M059J (cell line): ENCODE measurements at places on chromosomes 11 and 22. TPM values are rescaled to one million over a fixed set of nuclear protein-coding genes. Genes with fewer than 3 reads are reported as not detected.
A peak's percentile ranks its signal among the peaks of the same experiment; 100 is the strongest.

DNA sequence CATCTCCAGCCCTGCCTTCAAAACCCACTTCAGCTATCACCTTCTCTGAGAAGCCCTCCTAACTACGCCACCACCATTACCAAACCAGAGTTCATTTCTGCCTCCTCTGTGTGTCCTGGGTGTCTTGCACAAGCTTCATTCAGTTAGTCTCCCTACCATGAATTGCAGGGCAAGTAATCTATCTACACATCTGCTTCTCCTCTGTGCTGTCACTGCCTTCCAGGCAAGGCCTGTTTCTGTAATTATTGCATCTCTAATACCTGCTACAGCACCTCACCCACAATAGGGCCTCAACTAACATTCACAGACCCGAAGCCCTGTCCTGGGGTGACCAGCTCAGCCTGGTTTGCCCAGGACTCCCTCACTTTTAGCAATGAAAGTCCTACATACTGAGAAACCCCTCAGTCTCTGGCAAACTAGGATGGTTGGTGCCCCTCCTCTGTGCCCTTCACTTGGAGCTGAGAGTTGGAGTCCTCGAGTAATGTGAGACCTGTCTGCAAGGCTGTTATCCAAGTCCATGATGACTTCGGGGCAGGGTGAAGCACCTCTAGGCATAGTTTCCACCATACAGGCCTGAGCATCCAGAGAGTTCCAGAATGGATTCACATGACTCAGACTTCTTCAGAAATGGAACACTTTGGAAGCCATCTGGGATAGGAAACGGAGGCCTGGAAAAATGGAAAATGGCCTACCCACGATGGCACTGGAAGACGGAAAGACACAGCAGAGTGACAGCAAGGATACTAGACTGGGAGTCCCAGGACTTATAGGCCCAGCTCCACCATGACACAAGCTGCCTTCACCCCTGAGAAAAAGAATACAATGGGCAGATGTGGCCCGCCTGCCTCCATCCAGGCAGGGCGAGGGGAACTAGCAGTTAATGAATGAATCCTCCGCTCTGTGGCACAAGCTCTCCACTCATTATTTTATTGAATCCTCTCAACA lies 269.3 kb downstream of the BUD13 start:
- DNase-seq: no peak

DNA sequence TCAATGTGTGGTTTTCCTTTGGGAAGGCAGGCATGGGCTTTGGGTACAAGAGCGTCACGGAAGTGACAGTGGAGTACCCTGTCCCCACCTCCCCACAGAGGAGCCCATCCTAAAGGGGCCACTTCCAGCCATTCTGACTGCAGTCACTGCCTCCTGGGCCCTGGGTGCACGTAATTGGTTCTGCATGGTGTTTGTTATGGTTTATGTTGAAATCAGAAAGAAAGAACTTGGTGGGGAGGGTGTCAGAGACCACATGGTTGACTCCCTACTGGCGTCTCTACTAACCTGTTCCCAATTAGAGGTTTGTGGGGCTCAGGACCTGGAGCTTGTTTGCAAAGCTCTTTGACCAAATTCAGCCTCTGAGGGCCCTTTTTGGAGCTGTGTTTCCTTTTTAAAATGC lies 40.8 kb downstream of the RIBC2 start:
- no peak for DNase-seq

- DNase-seq: peak; percentile 41
Observed at GRCh38 chr11:14644226-14645014, 816 bp downstream of the PDE3B start.

- DNase-seq: no peak
Observed at GRCh38 chr11:32438346-32438865, 3.1 kb upstream of the WT1 start.

DNA sequence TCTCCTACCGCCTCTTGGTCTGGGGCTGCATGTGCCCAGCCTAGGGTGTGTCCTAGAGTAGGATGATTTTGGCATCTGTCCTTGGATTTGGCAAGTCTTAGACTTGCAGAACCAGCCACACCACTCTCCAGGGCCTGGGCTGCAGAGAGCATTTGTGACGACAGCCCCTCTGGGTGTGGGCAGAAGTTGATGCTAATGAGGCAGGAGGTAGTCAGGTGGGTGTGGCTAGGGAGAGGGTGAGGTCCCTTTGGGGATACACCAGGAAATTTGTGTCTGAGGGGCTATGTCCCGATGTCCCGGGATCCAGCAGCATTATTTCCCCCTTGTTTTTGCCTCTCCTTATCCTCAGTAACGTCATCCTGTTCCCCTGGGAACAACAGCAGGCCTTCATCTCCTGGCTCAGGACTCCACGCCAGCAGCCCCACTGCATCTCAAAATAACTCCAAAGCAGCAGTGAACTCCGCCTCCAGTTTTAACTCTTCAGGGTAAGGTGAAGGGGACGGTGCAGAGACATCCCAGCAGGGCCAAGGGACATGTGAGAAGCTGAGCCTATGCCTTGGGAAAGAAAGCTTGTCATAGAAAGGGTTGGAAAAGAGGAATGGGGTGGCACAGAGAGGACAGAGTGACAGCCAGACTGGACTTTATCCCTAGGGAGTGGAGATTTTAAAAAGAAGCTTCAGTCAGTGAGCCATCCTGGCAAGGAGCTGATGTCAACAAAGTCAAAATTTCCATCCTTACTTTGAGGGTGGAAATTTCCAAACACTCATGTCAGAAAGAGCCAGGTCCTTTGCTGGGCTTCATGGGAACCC lies 8.0 kb upstream of the TLCD5 start:
- no peak for DNase-seq

DNA sequence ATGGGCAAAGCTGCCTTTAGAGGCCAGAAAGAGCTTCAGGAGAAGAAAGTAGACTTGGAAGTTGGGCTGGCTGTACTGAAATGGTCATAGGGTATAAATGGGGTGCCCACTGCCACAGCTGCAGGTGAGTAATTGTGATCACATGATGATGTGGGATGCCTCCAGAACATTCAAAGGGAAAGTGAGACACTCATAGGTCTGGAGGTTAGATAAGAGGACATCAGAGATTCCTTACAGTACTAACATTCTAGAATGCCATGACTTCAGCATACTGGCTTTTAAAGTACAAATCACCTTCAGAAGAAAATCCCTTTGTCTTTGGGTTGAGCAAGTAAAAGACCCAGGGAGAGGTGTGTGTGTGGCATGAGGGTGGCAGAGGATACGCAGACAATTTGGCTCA lies 419.2 kb downstream of the TENM4 start:
- DNase-seq: peak; percentile 10

- no peak for DNase-seq
Observed at GRCh38 chr22:45686004-45686403, 14.4 kb downstream of the ATXN10 start.

- peak; percentile 66 for DNase-seq
Observed at GRCh38 chr22:42842658-42843370, 14.3 kb downstream of the ARFGAP3 start.

DNA sequence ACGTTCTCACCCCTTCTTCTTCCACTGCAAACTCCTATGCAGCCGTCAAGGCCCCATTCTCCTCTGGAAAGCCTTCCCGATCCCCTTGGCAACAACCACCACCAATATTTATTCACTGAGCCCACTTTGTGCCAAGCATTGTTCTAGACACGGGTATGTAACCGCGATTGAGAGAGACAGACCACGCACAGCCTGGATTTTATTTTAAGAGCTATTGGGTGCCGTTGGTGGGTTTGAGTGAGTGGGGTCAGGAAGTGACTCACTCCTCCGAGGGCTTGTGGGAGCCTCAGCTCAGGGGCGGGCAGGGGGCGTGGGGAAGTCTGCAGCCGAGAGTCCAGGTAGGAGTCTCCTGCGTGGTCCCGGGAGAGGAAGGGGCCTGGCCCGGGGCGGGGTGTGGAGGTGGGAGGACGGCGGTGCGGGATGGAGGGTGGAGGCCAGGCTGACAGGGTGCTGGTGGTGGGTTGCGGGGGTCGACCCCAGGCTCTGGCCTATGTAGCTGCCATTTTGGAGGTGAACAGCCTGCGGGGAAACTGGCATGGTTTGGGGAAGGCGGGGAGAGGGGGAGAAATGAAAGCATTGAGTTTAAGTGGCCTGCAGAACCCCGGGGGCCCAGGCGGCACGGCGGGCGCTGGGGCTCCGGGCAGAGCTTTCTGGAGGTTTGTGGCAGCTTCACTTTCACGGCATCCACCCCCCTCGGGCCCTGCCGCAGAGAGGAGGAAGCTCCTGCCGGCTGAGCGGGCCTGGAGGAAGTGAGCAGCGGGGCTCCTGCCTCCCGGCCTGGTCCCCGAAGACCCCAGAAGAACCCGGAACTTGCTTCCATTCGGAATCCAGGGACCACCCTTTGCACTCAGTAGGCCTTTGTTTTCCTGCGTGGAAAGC lies 547 bp downstream of the PARVG start:
- DNase-seq: peak; percentile 15

GRCh38 chr22:23093051-23093788 lies 22.9 kb downstream of the GNAZ start:
- no peak for DNase-seq

DNA sequence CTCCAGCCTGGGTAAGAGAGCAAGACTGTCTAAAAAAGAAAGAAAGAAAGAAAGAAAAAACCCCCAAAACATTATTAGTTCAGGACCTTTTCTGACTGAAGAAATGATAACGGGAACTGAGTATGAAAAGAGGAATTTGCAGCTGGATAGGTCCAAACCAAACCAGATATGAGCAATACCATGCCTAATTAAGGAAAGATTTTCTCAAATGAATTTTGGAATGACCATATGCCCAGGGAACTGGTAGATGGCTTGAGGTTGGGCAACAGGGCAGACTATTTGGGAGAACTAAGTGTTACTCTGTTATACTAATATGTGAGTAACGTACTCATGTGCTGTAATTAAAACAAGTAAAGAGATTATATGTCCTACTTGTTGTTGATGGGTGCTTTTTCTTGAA lies 186.1 kb downstream of the TMEM135 start:
- DNase-seq: peak; percentile 12

DNA sequence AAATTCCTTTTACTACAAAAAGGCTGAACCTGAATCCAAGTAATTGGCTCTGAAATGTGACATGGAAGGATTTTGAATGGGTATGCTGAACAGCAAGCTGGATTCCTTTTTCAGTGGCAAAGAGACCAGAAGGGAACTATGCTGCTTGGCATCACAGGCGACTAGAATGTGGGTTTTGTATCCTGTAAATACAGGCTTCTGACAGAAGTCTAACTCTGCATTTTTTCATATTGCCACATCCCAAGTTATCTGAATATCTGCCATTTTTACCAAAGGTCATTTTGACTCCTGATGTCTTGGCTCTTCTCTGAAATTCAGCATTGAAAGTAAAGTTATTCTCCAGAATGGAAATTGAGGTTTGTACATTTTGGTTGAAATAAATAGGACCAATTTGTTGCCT lies 145.7 kb downstream of the ARHGAP42 start:
- DNase-seq: no peak

DNA sequence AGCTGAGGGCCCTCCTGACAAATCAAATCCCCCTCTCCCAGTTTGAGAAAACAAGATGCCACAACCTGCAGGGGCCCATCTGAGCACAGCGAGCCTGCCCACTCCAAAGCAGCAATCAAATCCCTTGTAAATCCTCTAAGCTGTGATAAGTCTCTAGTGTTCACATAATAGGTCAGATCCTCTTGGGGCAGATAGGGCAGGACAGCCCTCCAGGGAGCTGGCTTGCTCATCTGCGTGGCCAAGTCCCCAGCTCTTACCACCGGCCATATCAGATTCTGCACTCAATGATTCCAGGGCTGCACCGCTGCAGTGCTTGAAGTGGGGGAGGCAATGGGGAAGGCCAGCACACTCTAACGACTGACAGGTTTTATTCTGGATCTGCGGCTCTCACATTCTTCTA lies 29.6 kb upstream of the FLI1 start:
- no peak for DNase-seq

GRCh38 chr11:72541257-72541974 lies 107.1 kb upstream of the CLPB start:
- no peak for DNase-seq

DNA sequence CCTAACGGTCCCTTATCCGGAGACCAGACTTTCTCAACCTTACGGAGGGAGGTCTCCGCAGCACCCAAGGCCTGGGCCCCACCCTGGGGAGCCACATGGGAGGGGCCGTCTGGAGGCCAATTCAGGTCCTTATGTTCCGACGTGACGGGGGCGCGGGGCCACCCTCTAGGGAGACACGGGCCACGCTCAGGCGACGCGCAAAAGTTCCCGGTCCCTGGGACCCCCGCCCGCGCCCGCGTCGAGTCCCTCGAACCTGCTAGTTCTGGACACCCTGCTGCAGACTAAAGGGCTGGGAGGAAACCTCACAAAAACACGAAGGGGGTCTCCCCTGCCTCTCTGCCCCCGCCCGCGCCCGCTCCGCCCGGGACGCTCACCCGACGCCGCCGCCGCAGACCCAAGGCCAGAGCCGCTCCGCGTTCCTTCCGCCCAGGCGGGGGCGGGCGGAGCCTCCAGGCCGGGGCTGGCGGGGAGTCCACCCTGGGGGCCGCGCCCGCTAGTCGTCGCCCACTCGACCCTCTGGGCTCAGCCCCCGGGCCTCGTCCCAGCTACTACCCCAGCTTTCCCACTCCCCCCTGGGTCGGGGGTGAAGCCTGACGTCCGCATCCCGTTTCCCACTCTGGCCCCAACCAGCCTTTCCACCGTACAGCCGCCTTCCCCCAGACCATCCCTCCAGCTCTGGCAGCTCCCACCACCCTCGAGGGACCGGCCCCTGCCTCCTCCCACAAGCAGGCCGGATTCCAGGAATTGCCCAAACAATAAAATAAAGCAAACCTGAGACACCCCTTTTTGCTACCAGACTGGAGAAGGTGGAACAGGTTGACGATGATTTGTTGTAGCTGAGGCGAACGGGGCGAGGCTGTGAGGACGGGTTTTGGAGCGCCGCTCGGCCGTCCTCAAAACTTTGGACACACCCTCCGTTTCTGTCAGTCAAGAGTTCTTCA lies 2.7 kb downstream of the RNH1 start:
- no peak for DNase-seq

GRCh38 chr11:8011371-8011770 lies 24.2 kb downstream of the EIF3F start:
- no peak for DNase-seq

DNA sequence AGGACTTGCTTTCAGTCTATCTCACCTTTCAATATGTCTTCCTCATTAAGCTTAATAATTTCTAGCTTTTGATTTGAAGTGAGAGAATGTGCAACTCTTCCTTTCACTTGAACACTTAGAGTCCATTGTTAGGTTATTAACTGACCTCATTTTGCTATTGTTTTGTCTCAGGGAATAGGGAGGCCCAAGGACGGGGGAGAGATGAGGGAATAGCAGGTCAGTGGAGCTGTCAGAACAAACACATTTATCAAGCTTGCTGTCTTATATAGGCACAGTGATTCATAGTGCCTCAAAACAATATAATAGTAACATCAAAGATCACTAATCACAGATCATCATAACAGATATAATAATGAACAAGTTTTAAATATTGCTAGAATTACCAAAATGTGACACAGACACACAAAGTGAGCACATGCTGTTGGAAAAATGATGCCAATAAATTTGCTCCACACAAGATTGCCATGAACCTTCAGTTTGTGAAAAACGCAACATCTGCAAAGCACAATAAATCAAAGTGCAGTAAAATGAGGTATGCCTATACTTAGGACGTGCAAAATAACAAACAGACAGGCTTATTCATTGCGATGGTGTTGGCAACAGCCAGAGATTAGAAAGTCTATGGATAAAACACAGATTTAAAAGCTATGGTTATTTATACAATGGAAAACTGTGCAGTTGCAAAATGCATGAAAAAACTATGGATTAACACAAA lies 106.3 kb upstream of the TEAD1 start:
- no peak for DNase-seq

GRCh38 chr11:125512106-125512505 lies 16.0 kb upstream of the FEZ1 start:
- no peak for DNase-seq

Gene SULT4A1
- not detected in 2 replicates for total RNA-seq

Gene APOA4
- not detected in 2 replicates for total RNA-seq

Gene GLYAT
- not detected in 2 replicates for total RNA-seq

Gene PNPLA5
- total RNA-seq: 0.05 TPM in 1 of 2 replicates, not detected in the other
